ENCODE measurements at places on chromosomes 11 and 22. TPM values are rescaled to one million over a fixed set of nuclear protein-coding genes. Genes with fewer than 3 reads are reported as not detected.
A peak's percentile ranks its signal among the peaks of the same experiment; 100 is the strongest.

DNA sequence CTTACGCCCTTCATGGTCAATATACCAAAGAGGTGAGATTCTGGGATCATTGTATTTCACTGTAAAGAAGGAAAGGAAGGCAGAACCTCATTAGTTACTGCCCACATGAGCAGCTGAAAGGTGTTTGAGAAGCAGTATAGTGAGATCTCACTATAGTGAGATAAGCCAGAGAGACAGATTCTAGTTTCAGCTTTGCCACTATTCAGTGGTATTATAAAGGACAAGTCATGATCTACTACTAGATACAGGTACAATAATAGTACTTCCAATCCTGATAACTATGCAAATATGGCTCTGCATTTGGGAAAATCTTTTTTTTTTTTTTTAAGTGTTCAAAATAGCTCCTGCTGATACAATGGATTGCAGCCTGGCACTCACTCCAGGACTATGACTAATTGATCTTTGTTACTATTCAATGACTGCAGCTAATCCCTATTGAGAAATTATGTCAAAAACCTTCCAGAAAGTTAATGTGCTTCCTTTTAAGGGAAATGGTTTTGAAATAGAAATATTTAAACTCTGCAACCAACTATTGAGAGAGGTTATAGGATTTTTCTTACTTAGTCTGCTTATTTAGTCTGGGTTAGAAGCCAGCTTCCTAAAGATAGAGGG lies 8.3 kb upstream of the DLAT start:
- DNase-seq = no peak

CDC42EP2 gene
- 11.4 TPM for total RNA-seq

- no peak for DNase-seq
These were observed 123.6 kb upstream of the BID start for GRCh38 chr22:17897858-17898257.

GRCh38 chr11:116694815-116695590 lies 77.8 kb downstream of the BUD13 start:
- DNase-seq = no peak

PLEKHA7 gene
- 49.8 TPM for total RNA-seq

- no peak for DNase-seq
These were observed 21.7 kb upstream of the PLAAT3 start for GRCh38 chr11:63635762-63636465.

DNA sequence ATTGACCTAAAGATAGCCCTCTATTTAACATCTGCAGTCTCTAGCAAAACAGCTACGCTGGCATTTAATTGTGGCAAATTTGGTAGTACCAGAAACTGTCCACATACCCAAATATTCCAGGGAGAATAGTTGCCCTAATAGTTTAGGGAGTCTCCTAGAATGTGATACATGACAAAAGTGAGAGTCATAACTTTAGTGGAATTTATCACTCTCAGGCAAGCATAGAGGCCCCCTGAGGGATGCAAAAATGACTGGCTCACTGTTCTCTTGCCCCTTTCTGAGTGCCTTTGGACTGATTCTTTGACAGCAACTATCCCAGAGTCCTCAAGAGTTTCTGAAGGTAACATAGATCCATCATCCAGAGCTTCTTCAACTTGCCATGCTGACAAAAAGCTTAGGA lies 2.3 kb upstream of the OR51B4 start:
- DNase-seq = no peak

DNA sequence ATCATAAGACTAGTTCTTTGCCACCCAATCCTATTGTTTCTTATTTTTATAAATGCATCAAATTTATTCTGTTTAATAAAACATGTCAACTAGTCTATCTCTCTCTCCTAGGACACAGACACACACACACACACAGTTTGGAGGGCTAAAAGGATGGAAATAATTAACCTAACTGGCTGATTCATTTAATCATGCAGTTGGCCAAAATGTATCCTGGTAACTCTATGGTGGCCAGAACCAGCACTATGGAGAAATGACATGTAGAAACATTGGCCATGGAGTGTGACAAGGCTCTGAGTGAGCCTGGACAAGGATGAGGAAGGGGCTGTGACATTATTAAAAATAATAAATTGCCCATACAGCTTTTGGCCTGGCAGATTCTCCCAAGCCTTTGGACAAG lies 64.1 kb downstream of the CLPB start:
- no peak for DNase-seq

- no peak for DNase-seq
These were observed 59.4 kb downstream of the BRD1 start for GRCh38 chr22:49768077-49768910.

DNA sequence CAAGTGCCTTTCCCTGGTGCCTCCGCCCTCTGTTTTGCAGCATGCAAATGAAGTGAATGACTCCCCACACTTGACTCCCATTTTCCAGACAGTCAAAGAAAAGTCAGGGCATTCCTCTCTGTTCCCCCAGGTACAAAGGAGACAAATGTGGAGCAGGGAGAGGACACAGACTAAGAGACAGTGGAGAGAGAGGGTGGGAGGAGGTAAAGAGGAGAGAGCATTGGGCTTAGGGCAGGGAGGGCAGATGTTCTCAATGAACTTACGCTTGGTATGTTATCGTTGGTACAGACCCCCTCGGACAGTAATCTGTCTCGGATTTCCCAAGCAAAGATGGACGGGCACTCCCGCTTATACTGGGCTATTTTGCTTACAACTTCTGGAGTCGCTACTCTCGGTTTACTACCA lies 9.8 kb downstream of the PAX6 start:
- DNase-seq = no peak

DNA sequence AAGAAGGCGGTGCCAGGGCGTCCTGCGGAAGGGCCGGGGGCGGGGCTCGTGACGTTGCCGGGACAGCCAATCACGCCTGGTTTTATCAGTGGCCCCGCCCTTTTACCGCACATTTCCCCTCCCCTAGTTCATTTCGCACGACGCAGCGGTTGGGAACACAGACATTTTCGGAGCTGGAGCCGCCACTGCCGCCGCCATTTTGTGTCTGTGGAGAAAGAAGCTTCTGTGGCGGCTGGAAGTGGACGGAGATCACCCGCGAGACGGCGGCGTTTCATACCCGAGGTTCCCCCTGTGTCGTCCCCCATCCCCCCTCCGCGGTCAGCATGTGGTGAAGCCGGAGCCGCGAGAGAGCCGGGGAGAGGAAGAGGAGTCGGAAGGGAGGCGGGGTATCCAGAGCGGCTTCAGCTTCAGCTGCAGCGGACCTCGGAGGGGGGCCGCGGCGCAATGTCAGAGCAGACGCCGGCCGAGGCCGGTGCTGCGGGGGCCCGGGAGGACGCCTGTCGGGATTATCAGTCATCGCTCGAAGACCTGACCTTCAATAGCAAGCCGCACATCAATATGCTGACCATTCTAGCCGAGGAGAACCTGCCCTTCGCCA lies at the start of gene PCF11:
PCF11 (plus strand) TSS at position 136 of the 598 bp plus-strand sequence; CDS start at position 445, 309 bp downstream.
- no peak for DNase-seq

GRCh38 chr22:42560381-42560780 lies 6.6 kb downstream of the SERHL2 start:
- DNase-seq = no peak

DNA sequence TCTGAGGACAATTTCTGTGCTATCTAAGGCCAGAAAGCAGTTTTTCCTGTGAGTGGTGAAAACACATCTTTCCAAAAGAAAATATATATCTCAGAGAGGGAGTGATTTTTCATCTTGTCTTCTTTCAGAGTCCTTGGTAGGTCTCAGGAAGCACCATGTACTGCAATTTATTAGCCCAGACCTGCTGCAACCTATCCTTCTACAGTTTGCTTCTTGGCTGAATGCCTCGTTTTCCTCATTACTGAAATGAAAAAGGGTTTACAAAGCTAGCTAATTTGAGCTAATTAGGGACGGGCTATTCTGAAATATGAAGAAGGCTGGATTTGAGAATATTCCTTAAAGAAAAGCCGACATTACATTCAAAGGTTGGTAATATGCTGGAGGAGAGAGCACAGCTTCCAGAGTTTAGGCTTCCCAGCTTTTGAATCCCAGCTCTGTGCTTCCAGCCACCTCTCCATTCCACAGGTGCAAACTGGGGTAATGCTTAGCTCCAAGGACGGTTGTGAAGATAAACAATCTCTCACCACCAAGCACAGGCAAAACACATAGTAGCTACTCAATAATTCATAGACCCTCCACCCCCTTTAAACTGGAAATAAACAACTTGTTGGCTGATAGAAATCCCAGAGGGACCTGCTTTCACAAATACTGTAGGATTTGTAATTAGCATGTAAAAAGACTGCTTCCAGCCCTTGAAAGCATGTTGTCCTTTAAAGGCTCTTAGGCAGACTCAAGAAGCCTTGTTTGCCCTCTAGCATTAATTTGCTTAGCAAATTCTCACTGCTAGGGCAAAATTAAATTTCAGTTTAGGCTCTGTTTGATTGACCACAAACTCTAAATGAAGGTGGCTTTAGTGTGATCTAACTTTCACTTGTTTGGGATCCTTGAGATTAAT lies 24.5 kb upstream of the SESN3 start:
- DNase-seq = no peak

GRCh38 chr22:20982563-20982882 lies 426 bp downstream of the LZTR1 start:
- DNase-seq = no peak

OR5P2 gene
- total RNA-seq = 1.5 TPM

EIF1AD gene
- 24.8 TPM for total RNA-seq

MRGPRE gene
- not detected for total RNA-seq

- DNase-seq = no peak
These were observed 38.9 kb downstream of the FZD4 start for GRCh38 chr11:86916330-86916729.

SYT13 gene
- not detected for total RNA-seq

XKR3 gene
- not detected for total RNA-seq

ZP1 gene
- not detected for total RNA-seq

GLB1L3 gene
- total RNA-seq = under 0.01 TPM

GRCh38 chr11:113014262-113015097 lies 53.3 kb downstream of the NCAM1 start:
- DNase-seq = no peak

GRCh38 chr22:49961005-49961600 lies 531 bp downstream of the PIM3 start:
- DNase-seq = no peak

GRCh38 chr11:127471662-127472061 lies 471.1 kb upstream of the KIRREL3 start:
- DNase-seq = no peak

- DNase-seq = no peak
These were observed 116.6 kb downstream of the NAV2 start for GRCh38 chr11:19829109-19829837.

TTC9C gene
- total RNA-seq = 19.6 TPM

GRCh38 chr11:794766-795633 lies 3.1 kb downstream of the SLC25A22 start:
- DNase-seq = no peak

DNA sequence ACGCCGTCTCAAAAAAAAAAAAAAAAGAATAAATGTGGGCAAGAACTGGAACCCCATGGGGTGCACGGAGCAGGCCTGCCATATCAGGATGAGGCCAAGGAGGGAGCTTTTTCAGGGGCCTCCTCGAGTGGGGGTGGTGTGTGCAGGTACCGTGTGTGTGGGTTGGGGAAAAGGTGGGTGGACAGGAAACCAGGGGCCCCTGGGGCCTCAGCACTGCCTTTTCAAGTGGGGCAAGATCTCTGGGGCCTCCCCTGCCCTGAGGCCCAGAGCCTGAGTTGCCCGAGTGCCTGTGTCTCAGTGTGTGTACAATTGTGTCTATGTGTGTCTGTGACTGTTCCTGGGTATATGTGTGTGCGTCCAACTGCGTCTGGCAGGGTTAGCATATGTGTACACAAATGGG lies 23.8 kb downstream of the TEF start:
- DNase-seq = no peak

- no peak for DNase-seq
These were observed 50.2 kb downstream of the IGF2 start for GRCh38 chr11:2088746-2089535.

DNA sequence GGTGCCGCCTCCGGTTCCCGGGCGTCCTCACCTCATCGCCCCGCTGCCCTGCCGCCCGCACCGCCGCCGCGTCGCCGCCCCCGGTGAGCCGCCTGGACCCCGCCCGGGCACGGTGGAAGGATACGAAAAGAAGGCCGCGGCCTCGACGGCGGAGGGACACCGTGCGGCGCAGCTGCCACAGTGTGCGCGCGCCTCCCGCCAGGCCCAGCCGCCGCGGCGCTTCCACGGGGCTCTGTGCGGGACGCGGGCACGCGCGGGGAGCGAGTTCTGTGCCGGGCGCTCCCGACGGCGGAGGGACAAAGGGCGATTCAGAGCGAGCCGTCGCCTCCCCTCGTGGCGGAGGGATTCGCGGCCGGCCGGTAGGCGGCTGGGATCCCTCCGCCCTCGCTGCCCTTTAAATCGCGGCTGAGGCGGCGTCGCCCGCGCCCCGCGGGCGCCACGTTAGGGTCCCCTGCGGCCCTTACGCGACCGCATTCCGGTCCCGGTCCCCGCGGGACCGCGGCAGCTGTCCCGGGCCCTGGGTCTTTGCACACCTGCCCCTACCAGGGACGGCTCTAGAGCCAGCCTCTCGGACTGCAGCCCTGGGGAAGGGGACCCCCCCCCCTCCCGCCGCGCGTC lies 568 bp upstream of the KMT5B start:
- DNase-seq = peak; percentile 50

DNA sequence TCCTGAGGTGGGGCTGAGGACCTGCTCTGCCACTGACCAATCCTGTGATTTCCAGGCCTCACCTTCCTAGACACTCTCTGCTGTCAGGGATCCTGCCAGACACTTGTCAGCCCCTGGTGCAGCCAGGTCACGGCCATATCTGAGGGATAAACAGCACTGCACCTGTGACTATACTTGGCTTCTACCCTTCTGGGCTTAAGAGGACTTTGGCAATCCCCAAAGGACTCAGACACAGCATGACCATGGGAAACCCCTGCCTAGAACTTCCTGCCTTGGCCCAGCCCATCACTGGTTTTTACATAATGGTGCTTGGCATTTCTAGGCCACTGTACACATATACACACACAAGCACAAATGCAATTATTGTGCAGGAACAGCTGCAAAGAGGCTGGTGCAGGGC lies 11.6 kb upstream of the OLFML1 start:
- no peak for DNase-seq

RAB39A gene
- 0.67 TPM for total RNA-seq

GRCh38 chr11:62880231-62880802 lies 379 bp upstream of the SLC3A2 start:
- DNase-seq = no peak

- no peak for DNase-seq
These were observed 109.3 kb upstream of the TBCEL start for GRCh38 chr11:120914601-120915000.

- DNase-seq = no peak
These were observed 378.7 kb upstream of the ANO5 start for GRCh38 chr11:21814169-21814568.

DNA sequence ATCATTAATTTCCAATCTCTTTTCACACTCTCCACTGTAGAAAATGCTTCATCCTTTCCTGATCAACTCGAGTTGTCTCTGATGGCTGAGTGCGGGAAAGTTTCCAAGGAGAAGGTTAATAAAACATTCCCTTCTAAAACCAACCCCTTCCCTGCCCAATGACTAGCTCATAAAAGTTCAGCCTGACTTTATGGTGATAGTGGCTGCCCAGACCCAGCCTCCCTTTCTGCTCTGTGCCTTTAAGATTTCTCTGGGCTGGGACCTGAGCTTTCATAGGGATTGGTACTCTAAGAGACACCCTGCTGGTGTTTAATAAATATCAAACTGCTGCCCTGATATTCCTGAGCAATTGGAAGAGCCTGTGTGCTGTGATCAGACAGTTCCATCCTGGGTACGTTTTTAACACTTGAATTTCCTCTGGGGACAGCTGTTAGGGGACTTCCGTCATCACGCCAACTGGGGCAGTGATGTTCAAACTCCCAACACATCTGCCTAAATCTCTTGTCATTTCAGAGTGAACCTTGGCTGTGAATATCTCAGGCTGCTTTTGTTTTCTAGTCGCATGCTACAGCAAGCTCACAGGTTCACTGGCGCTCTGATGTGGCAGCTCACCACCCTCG lies 195.0 kb upstream of the KIRREL3 start:
- no peak for DNase-seq
